Stimulated activated CD8-positive, alpha-beta memory T cell treated with anti-CD3 and anti-CD28 coated beads, Interleukin-4, amount 100 ng/mL, for 4 hours (primary cell): ENCODE measurements at places on chromosomes 7 and 10.

DNA sequence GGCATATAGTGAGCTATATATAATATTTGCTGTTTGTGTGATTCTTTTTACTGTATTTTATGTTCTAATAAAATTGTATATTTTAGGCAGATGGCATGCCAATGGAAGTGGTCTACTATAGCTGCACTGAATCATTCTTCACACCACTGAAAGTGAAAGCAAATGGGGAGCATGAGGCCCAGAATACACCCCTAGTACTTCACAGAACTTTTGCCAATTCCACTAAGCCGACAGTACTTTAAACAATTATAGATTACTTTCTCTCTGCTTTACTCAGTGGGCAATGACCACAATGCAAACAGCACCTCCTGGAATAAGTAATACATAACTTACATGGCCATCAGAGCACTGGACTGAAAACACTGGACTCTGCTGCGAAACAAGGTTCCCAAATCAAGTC is 70.2 kb downstream of the ANKRD26 start:
- no peak for DNase-seq

DNA sequence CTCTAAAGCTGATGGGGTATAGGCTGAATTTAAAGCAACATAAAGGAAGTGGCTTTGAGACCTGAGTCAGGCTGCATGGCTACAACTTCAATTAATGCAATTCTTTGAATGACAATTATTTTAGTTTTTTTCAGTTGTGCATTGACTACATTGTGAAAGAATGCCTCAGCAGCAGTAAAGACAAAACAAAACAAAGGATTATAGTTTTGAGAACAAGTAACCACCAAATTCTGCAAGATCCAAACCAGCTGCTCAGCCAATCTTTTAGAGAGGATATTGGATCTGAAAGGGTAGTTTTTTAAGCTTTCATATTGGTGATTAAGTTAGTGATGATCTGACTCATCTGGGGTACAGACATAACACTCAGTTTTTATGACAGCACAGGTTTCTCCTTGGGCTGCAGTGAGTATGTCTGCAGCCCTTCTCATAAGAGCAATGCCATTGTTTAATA is 40.6 kb upstream of the ABCA13 start:
- no peak for DNase-seq

DNA sequence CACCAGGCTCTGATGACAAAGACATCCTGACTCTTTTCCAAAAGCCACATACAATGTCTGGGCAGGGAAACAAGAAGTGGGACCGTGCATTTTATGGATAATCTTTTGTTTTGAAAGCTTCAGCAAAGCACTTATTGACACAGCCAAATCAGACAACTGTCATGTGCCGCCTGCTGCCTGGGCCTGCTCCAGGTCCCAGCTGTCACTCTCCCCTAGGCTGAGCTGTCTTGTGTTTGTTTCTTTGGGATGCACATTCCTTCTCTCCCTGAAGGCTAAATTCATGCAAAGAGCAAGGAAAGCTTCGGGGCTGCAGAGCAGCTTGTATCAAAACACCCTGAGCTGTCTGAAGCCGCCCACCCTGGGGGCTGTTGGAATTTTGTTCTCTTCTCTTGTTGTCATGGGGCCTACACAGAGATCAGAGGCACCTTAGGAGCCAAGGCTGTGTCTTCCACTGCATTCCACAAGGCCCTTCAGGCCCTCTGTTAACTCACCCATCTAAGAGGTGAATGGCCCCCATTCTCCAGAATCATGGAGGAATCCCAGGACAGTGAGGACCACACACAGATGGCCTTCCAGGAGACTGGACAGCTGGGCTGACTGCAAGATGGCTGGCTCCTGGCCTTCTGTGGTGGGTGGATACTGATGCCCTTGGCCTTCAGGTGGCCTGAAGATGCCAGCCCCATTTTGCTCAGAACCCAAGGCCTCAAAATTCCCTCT is 17.8 kb upstream of the SLC18A2 start:
- DNase-seq: no peak

GRCh38 chr7:147569116-147569913 is 1021.3 kb upstream of the C7orf33 start:
- DNase-seq: no peak

DNA sequence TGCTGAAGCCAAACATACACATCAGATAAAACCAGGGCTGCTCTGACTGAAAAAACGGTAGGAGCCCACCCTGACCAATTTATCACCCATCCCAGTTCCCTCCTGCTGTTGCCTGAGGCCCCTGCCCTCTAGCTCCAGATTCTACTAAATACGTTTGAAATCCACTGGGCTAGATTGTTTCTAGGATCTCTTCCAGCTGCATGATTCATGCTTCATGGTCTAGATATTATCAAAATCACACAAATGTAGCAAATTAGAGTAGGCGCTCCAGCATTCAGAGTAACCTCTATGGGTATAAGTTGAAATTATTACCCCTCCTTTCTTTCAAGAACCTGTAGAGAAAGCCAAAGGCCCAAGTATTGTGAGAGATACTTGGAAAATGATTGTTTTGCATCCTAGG is 151.2 kb upstream of the FAM13C start:
- DNase-seq: no peak

DNA sequence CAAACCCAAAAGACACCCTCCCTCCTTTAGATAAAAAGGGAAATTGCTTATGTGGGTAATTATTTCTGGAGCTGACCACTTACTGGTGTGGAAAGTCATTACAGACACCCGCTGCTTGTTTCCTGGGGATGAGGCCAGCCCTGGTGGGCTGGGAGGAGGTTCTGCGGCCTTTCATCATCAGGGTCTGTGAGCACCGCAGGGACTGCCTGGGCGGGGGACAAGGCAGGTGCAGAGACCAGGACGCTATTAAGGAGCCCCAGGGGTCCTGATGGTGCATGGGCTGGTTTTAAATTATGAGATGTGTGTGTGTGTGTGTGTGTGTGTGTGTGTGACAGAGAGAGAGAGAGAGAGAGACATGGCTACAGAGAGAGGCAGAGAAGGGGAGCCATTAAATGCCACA is 171.2 kb downstream of the DNAJB6 start:
- DNase-seq: no peak

- DNase-seq: no peak
Observed at GRCh38 chr7:96377399-96377798, 55.5 kb upstream of the SLC25A13 start.

- no peak for DNase-seq
Observed at GRCh38 chr7:27958933-27959548, 219.1 kb downstream of the TAX1BP1 start.

- no peak for DNase-seq
Observed at GRCh38 chr7:55099066-55099820, 80.4 kb downstream of the EGFR start.

DNA sequence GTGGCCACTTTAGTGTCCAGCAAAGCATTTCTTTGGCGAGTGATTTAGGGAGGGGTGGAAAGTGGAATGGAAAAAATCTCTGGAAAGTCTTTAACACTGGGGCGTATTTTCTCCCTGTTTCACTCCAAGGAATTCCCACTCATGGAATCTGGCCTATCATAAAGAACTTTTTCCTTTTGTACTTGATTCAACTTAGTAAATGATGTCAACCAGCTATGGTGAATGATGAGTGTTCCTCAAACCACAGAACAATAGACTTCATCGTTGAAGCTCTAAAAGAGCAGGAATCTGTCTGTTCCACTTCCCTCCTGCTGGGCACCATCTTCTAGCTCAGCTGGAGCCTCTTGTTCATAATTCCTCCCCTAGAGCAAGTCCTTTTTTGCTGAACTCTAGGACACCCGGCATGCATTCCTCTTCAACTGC is 66.5 kb downstream of the EPDR1 start:
- DNase-seq: no peak

- no peak for DNase-seq
Observed at GRCh38 chr10:92747600-92747999, 57.8 kb downstream of the HHEX start.

DNA sequence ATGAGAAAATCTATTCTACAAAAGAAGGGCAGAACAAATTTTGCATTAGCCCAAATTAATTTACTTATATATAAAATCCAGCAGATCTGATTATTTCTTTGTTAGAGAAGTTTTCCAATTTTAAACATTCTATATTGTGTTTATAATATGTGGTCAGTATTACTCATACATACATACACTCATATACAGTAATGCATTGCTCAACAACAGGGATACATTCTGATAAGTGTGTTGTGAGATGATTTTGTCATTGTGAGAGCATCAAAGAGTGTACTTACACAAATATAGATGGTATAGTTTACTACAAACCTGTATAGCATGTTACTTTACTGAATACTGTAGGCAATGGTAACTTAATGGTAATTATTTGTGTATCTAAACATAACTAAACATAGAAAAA is 239.6 kb upstream of the ETV1 start:
- DNase-seq: no peak

DNA sequence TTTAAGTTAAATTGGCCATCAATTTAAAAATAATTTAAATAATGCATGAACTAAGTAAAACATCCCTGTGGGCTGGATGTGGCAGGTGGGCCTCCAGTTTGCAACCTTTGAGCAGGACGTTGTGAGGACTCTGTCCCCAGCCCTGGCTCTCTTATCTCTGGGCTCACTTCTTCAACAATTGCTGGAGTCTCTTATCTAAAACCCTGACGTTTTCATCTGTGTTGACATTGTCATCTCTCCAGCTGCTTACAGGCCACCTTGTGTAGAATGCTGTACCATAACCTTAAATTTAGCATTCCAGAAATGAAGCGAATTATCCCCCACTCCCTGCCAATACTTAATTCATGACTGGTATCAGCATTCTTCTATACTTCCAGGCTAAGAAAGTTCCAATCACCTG is 3.2 kb upstream of the KIF5B start:
- no peak for DNase-seq

DNA sequence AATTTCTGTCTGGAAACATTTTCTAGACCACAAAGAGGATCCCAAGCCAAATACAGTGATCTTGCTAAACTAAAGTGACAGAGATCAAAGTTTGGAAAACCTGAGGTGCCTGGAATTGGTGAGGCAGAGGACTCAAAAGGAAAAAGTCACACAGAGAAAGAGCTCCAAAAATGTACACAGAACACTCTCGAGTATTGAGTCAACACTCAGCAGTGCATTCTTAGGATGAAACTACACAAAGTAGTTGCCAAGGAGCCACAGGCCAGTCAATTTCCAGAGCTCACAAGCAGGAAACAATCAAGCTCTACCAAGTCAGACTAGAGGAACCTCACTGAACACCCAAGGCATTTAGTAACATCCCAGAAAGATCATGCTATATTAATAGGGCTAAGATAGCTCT is 61.3 kb downstream of the MICU1 start:
- no peak for DNase-seq

- DNase-seq: no peak
Observed at GRCh38 chr10:69005704-69006485, 17.3 kb downstream of the KIFBP start.
